ENCODE measurements at places on chromosomes 3 and 15. TPM values are rescaled to one million over a fixed set of nuclear protein-coding genes. Genes with fewer than 3 reads are reported as not detected.

Gene PRTG
- polyA plus RNA-seq: not detected

GRCh38 chr3:146575636-146576035, 29.5 kb downstream of the PLSCR5 start:
- no peak for DNase-seq

Gene TMC3
- 0.07 TPM for polyA plus RNA-seq

GRCh38 chr15:48925714-48926223, 38.0 kb downstream of the SHC4 start:
- no peak for DNase-seq

DNA sequence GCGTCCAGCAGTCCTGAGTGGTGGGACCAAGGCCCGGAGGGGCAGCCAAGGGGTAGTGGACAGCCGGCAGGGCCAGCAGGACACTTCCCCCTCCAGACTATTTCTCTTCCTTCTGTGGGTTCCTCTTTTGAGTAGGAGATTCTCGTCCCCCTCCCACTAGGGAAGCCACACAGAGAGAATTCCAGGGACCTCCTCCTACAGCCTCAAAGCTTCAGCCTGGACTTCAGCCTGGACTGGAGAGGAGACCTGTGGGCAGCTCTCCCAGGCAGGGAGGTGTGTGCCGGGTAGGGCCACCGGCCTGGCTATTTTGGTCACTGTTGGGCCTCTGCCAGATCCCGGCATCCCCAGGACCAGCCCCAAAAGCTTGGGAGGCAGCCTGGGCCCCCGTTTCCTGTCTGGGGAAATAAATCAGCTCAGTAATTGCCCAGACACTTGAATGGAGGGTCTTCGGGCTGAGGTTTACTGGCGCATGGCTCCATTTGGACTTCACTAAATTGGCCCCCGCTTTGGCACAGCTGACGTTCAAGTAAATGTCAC, 1.3 kb downstream of the SLC6A6 start:
- no peak for DNase-seq

DNA sequence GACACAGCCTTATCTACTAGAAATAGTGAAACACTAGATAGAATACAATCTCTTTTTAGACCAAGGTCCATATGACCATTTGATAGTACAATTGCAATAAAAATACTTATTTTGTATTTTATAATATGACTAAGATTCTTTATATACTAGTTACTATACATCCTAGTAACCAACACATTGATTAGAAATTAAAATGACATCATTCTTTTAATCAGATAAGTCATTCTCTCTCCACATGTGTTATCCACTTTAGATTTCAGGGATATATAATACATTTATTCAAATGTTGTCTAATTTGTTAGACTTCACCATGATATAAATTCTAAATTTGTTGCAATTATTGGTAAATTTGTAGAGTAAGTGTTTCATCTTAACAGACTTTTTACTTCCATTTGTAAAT, 276.2 kb upstream of the DPH6 start:
- no peak for DNase-seq

DNA sequence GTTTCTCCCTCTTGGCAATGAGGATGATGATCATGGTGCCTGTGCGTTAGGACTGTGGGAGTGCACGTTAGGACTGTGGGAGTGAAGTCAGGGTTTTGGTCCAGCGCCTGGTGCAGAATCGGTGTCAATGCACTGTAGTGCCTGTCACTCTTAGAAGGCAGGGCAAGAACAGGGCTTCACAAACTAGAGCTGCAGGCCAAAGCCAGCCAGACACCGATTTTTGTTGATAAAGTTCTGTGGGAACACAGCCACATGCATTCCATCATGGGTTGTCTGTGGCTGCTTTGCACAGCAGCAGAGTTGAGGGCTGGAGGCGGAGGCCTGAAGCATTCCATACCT, 32.6 kb upstream of the NR2C2 start:
- DNase-seq: no peak

Gene KCNAB1
- 0.06 TPM for polyA plus RNA-seq

Gene OSTN
- polyA plus RNA-seq: not detected

- DNase-seq: no peak
Observed at GRCh38 chr15:26179906-26180305, 316.8 kb upstream of the ATP10A start.

Data from immature natural killer cell (primary cell).